Amniotic stem cell (primary cell): ENCODE measurements at places on chromosomes 2 and 18.

- DNase-seq: no peak
Observed at GRCh38 chr2:113724010-113724409, 32.4 kb downstream of the SLC35F5 start.

- no peak for DNase-seq
Observed at GRCh38 chr2:234747833-234748559, 203.8 kb upstream of the SH3BP4 start.

- no peak for DNase-seq
Observed at GRCh38 chr2:238042090-238042489, 18.7 kb upstream of the SCLY start.

- no peak for DNase-seq
Observed at GRCh38 chr2:58131191-58132011, 84.8 kb downstream of the VRK2 start.
